ENCODE measurements at places on chromosomes 16 and 17. TPM values are rescaled to one million over a fixed set of nuclear protein-coding genes. Genes with fewer than 3 reads are reported as not detected.

Gene ABCA6
- not detected for polyA plus RNA-seq

Gene CRHR1
- polyA plus RNA-seq, result not detected

Gene CTRB2
- not detected for polyA plus RNA-seq

Gene CDH16
- polyA plus RNA-seq, result not detected

Gene EZH1
- 37.2 TPM for polyA plus RNA-seq

Gene C1QTNF8
- polyA plus RNA-seq, result not detected

Gene MGRN1
- 6.4 TPM for polyA plus RNA-seq

Gene RNU2-1
- not detected for polyA plus RNA-seq

Gene CHST5
- not detected for polyA plus RNA-seq

Gene DPEP2
- polyA plus RNA-seq, result 34.0 TPM

Gene KRT39
- not detected for polyA plus RNA-seq

Gene SDR42E2
- polyA plus RNA-seq, result 0.92 TPM

Gene PTRH2
- 15.9 TPM for polyA plus RNA-seq

Gene PRR29
- 4.1 TPM for polyA plus RNA-seq

Gene MAPK7
- 11.2 TPM for polyA plus RNA-seq

Gene MTHFSD
- 23.0 TPM for polyA plus RNA-seq

Gene ALOX12
- polyA plus RNA-seq, result 0.47 TPM

Gene GAS2L2
- polyA plus RNA-seq, result not detected

Gene GALK1
- 19.7 TPM for polyA plus RNA-seq

Gene ACLY
- polyA plus RNA-seq, result 70.6 TPM

Gene SLC16A11
- 1.6 TPM for polyA plus RNA-seq

Gene GABARAP
- polyA plus RNA-seq, result 914 TPM

Gene TBC1D3E
- polyA plus RNA-seq, result not detected

Gene UBTF
- 78.0 TPM for polyA plus RNA-seq

Gene NUPR1
- not detected for polyA plus RNA-seq

Gene HIGD1B
- 0.56 TPM for polyA plus RNA-seq

Gene C17orf78
- not detected for polyA plus RNA-seq

Gene KRT36
- polyA plus RNA-seq, result not detected

Gene ULK2
- polyA plus RNA-seq, result 6.9 TPM

Gene KRTAP4-5
- polyA plus RNA-seq, result not detected

Gene AGRP
- polyA plus RNA-seq, result not detected

Gene TK1
- polyA plus RNA-seq, result 2.2 TPM
